ENCODE measurements at places on chromosomes 4 and X. TPM values are rescaled to one million over a fixed set of nuclear protein-coding genes. Genes with fewer than 3 reads are reported as not detected.

GRCh38 chr4:99943904-99944437 lies 2.4 kb downstream of the DNAJB14 start:
- DNase-seq, result no peak

DNA sequence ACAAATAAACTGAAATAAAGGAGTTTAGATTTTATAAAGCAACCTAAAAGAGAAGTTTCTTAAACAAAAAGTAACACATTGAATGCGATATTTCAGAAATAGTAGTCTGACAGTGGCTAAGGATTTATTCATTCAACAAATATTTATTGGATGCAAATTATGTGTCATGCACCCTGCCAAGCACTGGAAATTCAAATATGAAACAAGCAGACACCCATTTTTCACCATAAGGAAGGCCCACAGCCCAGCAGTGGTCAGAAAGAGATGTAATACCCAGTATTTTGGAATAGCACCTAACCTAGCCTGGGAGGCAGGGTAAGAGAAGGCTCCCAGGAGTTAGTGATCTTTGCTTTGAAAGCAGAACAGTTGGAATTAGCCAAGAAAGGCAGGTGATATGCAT lies 855.1 kb upstream of the TENM3 start:
- DNase-seq, result no peak

- no peak for DNase-seq
Observed at GRCh38 chr4:111492496-111492895, 652.8 kb upstream of the FAM241A start.

GRCh38 chr4:80931631-80932081 lies 98.9 kb upstream of the BMP3 start:
- no peak for DNase-seq

- no peak for DNase-seq
Observed at GRCh38 chr4:127624173-127624572, 8.6 kb upstream of the INTU start.

The SH2D1A gene
- 0.70 TPM for total RNA-seq
